ENCODE measurements at places on chromosomes 5 and 9. TPM values are rescaled to one million over a fixed set of nuclear protein-coding genes. Genes with fewer than 3 reads are reported as not detected.

ZNF782 gene
- 10.6 TPM for total RNA-seq

CAST gene
- 473 TPM for total RNA-seq

SLCO6A1 gene
- not detected for total RNA-seq

LHX3 gene
- total RNA-seq: not detected

CAMLG gene
- 19.8 TPM for total RNA-seq

CCNO gene
- 16.5 TPM for total RNA-seq

ZNF169 gene
- 8.3 TPM for total RNA-seq

SLC24A2 gene
- total RNA-seq: 0.05 TPM
